NCI-H187 treated with DMSO at 0.1 percent for 48 hours (cell line): ENCODE measurements at places on chromosomes 12 and 14.
A peak's percentile ranks its signal among the peaks of the same experiment; 100 is the strongest.

- no peak for DNase-seq
Observed at GRCh38 chr12:68291396-68292036, 38.1 kb upstream of the IL22 start.

DNA sequence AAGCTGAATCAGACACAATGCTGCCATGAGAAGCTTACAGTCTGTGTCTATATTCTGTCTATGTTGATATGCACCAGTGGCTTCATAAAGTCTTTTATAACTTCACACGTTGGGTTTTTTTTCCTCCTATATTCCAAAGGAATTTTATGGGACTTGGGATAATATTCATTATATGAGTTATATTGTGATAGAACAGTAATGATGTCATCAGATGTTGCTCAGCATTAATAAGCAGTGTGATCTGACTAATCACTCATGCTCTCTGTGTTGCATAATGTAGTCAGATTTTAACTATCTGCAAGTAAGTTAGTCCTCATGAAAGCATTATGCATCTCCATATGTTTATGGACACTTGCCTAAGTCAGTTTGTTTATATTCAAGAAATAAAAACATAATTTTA, 159.6 kb downstream of the PLCZ1 start:
- no peak for DNase-seq

GRCh38 chr12:69583203-69583602, 2.1 kb upstream of the CCT2 start:
- no peak for DNase-seq

DNA sequence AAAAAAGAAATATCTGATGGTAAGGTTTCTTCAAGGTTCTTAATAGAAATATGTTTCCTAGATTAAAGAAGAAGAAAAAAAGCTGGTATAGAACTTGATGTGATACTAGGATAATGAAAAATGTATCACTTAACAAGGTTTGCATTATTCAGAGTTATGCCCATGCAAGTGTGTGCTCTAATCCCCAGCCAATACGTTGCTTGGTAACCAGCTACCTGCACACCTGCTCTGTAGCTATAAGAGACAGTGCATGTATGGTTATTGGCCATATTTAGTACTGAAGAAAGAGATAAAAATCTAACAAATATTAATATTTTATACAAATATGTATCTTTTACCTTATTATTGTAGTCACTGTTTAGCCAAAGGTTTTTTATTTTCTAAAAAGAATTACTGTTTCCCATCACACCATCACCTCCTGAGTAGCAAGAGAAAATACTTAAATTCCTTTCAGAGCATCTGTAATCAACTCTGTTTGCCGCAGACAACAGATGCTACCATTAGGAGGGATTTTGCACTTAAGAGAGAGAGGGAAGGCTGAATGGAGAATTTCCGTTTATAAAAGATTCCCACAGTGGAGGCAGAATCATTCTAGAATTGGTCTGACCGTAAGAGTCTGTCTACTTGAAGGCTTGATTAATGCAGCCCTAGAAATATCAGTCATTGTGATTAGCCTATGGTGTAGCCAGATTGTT, 115.6 kb downstream of the NEDD1 start:
- DNase-seq, result peak; percentile 87

GRCh38 chr14:56422703-56423213, 156.8 kb upstream of the TMEM260 start:
- peak; percentile 53 for DNase-seq

GRCh38 chr14:90603841-90604240, 207.0 kb downstream of the CALM1 start:
- DNase-seq, result no peak

GRCh38 chr12:41963398-41963797, 181.3 kb downstream of the GXYLT1 start:
- DNase-seq, result no peak

- DNase-seq, result no peak
Observed at GRCh38 chr12:24014240-24014639, 64.8 kb upstream of the SOX5 start.

DNA sequence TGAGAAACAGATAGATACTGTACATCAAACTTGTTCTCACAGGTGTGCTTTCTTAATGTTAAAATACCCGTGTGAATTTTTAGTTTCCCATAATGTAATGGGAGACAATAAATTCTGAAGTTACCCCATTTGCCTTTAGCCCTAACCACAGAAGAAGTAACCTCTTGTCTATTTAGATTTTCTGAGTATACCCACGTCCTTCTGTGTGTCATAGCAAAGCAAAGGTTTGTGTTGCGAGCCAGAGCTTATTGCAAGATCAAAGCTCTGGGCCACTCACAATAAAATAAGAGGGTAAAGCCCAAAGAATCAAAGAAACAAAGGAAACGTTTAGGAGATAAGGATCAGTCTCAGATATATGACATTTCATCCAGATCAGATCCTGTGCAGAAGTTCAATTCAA, 73.9 kb downstream of the BMP4 start:
- DNase-seq, result no peak

GRCh38 chr14:99382781-99383471, 97.7 kb downstream of the SETD3 start:
- no peak for DNase-seq

DNA sequence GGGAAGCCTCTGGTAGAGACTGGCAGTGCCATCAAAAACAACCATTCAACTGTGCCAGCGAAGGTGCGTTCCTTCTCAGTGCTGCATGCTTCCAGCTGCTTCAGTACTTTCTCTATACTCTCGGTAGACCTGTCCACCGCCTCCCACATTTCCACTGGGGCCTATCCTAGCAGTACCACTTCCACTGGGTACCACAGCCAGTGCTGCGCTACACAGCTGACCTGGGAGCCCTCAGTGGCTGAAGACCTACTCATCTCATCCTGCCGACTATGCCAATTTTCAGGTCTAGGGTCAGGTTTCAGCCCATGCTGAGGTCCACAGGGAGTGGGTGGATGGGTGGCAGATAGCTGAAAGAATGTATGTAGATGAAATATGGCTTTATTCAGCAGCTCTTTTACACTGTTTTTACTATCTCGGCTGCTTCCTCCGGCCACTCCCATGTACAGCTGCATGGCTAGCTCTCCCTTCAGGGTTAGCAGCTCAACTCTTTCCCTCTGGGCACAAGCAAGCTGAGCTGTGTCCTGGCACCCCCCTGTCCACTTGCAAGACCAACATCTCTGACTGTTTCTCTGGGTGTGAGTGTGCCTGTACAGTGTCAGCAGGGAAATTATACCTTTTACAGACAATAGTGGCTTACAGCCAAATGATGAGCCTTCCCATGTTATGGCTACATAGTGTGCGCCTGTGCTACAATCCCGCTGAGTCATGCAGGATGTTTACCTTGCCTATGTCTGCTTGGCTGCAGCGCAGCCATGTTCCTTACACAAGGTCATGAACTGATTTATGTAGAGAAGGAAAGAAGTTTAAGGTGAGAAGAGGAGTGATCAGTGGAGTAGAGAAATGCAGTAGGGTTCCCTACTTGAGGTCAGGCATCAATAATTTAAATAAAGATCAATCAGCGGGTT, 125.7 kb upstream of the DDHD1 start:
- no peak for DNase-seq

GRCh38 chr14:66680216-66680615, 172.3 kb downstream of the GPHN start:
- DNase-seq, result no peak

GRCh38 chr14:31026077-31026449, at the start of gene STRN3:
TSS of gene STRN3 (minus strand) at chr14:31026379. CDS start at chr14:31026185, 194 bp downstream.
- DNase-seq, result no peak

DNA sequence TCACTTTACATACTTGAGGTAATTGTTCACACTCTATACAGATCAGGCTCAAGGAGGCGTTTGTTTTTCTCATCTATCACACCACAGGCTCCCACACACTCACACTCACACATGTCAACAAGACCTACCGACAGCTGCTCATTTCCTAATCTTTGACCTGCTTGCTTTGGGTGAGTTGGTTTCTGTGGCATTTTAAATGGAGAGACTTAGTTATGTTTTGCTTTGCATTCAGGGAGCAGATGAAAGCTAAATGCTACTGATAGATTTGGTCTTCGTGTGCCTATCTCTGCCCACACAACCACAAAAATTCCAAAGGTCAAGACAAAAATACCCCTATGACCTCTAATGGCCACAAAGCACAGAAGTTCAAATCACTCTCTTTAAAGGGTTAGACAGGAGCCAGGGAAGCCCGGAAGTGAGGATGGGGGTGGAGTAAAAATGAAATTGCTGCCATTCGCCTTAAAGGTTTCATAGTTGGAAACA, 203.5 kb upstream of the G2E3 start:
- no peak for DNase-seq

- DNase-seq, result no peak
Observed at GRCh38 chr14:36075203-36075602, 101.3 kb downstream of the PTCSC3 start.

GRCh38 chr12:116400636-116401372, 123.3 kb upstream of the MED13L start:
- no peak for DNase-seq

DNA sequence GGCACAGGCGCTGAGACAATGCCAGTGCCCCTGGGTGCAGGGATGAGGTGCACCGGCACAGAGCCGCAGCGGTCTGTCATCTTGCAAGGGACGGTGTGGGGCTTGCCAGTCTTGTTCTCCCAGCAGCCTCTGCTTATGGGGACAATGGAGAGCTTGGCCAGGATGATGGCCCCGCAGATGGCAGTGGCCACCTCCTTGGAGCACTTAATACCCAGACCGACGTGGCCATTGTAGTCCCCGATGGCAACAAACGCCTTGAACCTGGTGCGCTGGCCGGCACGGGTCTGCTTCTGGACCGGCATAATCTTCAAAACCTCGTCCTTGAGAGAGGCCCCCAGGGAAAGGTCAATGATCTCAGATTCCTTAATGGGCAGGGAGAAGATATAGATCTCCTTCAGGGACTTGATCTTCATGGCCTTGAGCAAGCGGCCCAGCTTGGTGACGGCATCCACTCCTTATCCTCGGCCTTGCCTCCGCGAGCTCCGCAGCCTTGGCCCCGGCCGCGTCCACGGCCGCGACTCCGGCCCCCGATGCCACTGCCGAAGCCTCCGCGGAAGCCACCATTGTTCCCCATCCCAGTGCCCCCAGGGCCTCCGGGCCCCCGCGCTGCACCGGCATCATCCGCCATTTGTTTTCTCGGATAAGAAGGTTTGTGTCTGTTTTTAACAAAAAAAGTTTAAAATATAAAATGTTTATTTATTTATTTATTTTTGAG, 29.9 kb downstream of the VRTN start:
- DNase-seq, result no peak

- DNase-seq, result no peak
Observed at GRCh38 chr12:57384478-57384877, 46.4 kb downstream of the R3HDM2 start.

DNA sequence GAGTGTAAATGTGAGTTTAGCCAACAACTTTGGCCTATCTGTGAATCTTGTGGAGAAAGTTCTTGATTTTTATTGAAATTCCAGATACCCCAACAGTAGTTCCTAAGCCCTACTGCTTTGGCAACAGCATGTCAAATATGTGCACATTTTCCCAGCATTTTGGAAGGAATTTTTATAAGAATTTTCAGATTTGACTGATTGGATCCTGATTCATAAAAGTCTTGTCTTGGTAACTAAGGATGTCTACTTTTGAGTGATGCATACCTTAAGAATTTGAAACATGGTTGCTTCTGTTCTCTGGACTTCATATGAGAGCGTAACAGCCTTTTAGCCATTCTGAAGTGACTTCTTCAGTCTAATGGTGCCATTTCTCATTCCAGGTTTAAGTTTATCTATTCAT, 106.7 kb downstream of the ANO4 start:
- no peak for DNase-seq

DNA sequence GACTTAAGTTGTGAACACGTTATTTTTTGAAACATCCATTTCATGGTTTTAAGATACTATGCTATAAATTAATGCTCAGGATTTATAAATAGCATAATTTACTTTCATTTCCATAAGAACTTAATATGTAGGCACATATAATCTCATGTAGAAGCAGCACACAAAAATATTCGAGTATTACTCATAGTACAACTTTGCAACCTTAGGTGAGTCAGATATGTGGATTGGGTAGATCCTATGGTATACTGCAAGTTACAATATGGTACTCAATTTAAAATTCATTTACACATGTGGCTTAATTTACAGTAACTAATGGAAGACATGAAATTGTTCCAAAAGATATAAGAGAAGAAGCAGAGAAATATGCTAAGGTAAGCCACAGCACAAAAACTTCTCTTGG, 26.0 kb downstream of the PSMA3 start:
- no peak for DNase-seq

GRCh38 chr12:27785882-27786570, 6.0 kb upstream of the MANSC4 start:
- no peak for DNase-seq

GRCh38 chr14:82067221-82067875, 533.7 kb upstream of the SEL1L start:
- peak; percentile 98 for DNase-seq

- DNase-seq, result no peak
Observed at GRCh38 chr12:121575952-121576625, 4.7 kb downstream of the KDM2B start.

- no peak for DNase-seq
Observed at GRCh38 chr14:60931218-60931617, 49.7 kb downstream of the TRMT5 start.

DNA sequence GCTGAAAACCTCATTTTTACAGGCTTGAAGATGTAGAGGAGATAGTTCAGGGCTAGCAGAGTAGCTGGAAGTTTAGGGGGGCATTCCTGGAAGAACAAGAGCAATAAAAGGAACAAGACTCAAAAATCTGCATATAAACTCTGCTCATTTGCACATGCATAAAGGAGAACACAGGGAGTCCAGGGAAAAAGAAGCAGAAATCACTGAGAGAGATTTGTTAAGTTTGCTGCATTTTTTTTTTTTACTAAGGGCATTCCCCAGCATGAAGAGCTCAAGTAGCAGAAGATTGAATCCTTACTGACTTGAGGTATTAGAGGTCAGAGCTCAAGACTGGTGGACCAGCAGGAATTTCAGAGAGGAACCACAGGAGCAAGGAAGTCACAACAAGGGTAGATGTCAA, 28.2 kb upstream of the BCL11B start:
- DNase-seq, result no peak

DNA sequence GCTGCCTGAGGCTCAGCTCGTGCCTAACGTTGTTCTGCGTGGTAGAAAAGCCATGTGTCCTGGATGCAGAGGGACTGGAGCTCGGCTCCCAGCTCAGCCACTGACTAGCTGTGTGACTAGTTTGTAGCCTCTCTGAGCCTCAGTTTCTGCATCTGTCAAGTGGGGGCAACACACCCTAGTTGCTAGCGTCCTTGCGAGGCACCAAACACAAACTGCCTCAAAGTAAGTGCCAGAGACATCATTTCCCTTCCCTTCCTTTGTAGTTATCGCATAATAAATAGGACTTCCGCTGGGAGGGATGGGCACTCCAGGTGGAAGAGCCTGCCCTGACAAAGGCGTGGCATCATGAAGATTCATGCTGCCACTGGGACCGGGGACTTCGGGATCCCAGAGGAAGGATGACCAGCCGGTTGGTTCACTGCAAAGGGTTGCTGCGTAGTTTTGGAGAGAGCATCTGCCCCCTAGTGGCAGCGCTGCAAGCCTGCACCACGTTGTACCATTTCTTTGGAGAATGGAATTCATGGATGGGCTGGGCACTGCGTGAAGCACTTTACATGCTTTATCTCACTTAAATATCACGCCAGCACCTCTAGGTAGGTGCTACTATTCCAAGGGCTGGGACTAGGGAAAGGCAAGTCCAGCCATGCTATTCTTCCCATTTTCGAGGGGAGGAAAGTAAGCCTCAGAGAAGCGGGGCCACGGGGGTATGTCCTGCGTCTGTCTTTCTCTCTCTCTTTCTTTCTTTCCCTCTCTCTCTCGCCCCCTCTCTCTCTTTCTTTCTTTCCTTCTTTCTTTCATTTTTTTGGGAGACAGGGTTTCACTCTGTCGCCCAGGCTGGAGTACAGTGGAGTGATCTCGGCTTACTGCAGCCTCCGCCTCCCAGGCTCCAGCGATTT, 4.6 kb downstream of the CCDC197 start:
- DNase-seq, result no peak

- DNase-seq, result no peak
Observed at GRCh38 chr14:94171208-94171607, 2.9 kb upstream of the PPP4R4 start.
